Myometrial cell (primary cell): ENCODE measurements at places on chromosomes 7 and 10. TPM values are rescaled to one million over a fixed set of nuclear protein-coding genes. Genes with fewer than 3 reads are reported as not detected.

The SFXN4 gene
- 16.1 and 16.7 TPM in 2 replicates for total RNA-seq

The OR13A1 gene
- total RNA-seq, result not detected in 2 replicates

The LRRN3 gene
- 4.1 and 7.5 TPM in 2 replicates for total RNA-seq

The SCD gene
- total RNA-seq, result 1,102 and 1,319 TPM in 2 replicates

The MRPS33 gene
- 24.1 and 28.0 TPM in 2 replicates for total RNA-seq

The PPP1R9A gene
- total RNA-seq, result not detected in 2 replicates

The FRMPD2 gene
- total RNA-seq, result not detected in 2 replicates

The RBM28 gene
- 14.4 TPM in 2 replicates for total RNA-seq

The PRF1 gene
- not detected in 2 replicates for total RNA-seq

The CRPPA gene
- total RNA-seq, result 0.89 and 1.2 TPM in 2 replicates

The ENTPD1 gene
- total RNA-seq, result under 0.01 TPM in 1 of 2 replicates, not detected in the other

The MACC1 gene
- under 0.01 TPM in 1 of 2 replicates, not detected in the other for total RNA-seq

The NFE2L3 gene
- total RNA-seq, result 21.3 and 30.5 TPM in 2 replicates

The SFTPA1 gene
- total RNA-seq, result not detected in 2 replicates

The SLC13A1 gene
- total RNA-seq, result not detected in 2 replicates

The RBP3 gene
- total RNA-seq, result under 0.01 TPM in 1 of 2 replicates, not detected in the other

The SLC29A3 gene
- total RNA-seq, result 2.5 and 4.3 TPM in 2 replicates

The LIPM gene
- not detected in 2 replicates for total RNA-seq

The NRP1 gene
- 182 and 221 TPM in 2 replicates for total RNA-seq

The MCM10 gene
- total RNA-seq, result 2.9 and 3.2 TPM in 2 replicates

The CDK13 gene
- total RNA-seq, result 18.7 and 27.8 TPM in 2 replicates

The STEAP4 gene
- total RNA-seq, result under 0.01 TPM in 1 of 2 replicates, not detected in the other

The R3HCC1L gene
- total RNA-seq, result 6.1 and 9.0 TPM in 2 replicates

The RPEL1 gene
- total RNA-seq, result under 0.01 TPM in 1 of 2 replicates, not detected in the other

The NUB1 gene
- total RNA-seq, result 50.3 and 57.4 TPM in 2 replicates

The CFAP69 gene
- 1.2 and 3.4 TPM in 2 replicates for total RNA-seq

The PRKG1 gene
- 0.71 and 2.6 TPM in 2 replicates for total RNA-seq

The ANKRD30A gene
- total RNA-seq, result not detected in 2 replicates

The ADAMTS14 gene
- total RNA-seq, result under 0.01 and 0.18 TPM in 2 replicates

The CTNNA3 gene
- total RNA-seq, result not detected in 2 replicates

The MAGI2 gene
- total RNA-seq, result 1.7 and 1.9 TPM in 2 replicates

The OR6B1 gene
- not detected in 2 replicates for total RNA-seq

The LRRC18 gene
- total RNA-seq, result not detected in 2 replicates
